ENCODE measurements at places on chromosomes 12 and 14.
A peak's percentile ranks its signal among the peaks of the same experiment; 100 is the strongest.

DNA sequence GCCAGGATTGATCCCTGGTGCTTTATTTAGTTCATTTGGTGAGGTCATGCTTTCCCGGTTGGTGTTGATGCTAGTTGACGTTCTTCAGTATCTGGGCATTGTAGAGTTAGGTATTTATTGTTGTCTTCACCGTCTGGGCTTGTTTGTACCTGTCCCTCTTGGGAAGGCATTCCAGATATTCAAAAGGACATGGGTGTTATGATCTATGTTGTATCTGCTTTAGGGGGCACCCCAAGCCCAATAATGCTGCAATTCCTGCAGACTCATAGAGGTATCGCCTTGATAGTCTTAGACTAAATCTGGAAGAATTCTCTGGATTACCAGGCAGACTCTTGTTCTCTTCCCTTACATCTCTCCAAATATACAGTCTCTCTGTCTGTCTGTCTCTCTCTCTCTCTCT lies 42.1 kb downstream of the AK7 start:
- DNase-seq, result no peak

DNA sequence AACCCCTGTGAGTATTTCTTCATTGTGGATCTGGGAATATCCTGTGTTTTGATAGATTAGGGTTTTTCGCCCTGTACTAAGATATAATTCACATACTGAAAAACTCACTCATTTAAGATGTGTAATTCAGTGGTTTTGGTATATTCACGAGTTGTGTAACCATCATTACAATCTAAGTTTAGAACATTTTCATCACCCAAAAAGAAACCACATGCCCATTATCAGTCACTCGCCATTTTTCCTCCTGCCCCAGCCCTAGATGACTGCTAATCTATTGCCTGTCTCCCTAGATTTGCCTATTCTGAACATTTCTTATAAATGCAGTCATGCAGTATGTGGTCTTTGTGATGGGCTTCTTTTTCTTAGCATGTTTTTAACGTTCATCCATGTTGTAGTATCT lies 67.9 kb upstream of the ATF1 start:
- DNase-seq, result no peak

DNA sequence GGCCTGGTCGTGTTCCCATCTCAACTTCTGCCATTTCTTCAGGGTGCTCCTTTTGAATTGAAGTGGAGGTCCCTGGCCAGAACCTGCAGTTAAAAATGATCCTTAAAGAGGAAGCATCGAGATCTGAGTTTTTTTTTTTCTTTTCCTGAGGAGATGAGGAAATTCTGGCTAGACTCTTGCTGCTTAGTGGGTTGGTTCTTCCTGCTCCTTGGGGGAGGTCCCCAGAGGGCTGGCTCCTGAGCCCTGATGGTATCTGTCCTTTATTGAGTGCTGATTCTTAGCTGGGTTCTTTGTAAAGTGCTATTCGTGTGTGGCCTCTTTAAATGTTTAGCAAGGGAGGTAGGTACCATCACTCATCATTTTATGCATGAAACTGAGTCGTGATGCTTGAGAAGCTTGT lies 11.7 kb downstream of the PELI2 start:
- DNase-seq, result no peak

DNA sequence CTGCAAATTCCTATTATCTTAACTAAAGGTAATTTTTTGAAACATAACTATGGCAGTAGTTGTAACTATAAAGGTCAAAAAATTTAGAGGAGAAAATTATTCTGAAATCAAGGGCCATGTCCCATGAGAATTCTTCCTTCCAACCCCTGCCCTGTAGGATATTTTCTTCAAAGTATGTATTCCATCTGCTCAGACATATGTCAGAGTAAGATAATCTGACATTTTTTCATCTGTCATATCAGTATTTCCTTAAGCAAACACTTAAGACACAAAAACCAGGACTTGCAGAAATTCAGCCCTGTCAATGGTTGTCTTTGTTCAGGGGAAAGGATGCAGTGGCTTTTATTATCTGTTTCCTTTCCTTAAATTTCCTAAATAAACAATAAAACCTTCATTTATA lies 36.3 kb downstream of the ACSS3 start:
- no peak for DNase-seq

GRCh38 chr12:94690198-94690771 lies 39.9 kb upstream of the TMCC3 start:
- DNase-seq, result peak; percentile 17

- DNase-seq, result no peak
Measured at GRCh38 chr12:29694002-29694401, 89.7 kb downstream of the TMTC1 start.

DNA sequence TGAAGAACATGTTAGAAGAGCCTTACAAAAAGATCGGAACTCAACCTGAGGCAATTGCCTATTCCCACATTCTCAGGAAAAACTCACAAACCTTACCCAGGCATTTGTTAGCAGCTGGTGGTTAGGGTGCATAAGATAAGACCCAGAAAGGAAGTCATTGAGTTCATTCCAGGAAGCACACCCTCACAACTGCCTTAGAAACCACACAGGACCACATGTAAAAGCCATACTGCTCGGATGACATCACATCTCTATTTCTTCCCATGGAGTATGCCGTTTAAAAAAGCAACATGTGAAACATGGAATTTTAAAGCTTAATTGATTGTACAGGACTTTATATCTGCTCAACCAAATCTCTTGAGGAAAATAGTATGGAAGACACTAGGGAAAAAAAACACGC lies 411.2 kb downstream of the DAD1 start:
- no peak for DNase-seq

DNA sequence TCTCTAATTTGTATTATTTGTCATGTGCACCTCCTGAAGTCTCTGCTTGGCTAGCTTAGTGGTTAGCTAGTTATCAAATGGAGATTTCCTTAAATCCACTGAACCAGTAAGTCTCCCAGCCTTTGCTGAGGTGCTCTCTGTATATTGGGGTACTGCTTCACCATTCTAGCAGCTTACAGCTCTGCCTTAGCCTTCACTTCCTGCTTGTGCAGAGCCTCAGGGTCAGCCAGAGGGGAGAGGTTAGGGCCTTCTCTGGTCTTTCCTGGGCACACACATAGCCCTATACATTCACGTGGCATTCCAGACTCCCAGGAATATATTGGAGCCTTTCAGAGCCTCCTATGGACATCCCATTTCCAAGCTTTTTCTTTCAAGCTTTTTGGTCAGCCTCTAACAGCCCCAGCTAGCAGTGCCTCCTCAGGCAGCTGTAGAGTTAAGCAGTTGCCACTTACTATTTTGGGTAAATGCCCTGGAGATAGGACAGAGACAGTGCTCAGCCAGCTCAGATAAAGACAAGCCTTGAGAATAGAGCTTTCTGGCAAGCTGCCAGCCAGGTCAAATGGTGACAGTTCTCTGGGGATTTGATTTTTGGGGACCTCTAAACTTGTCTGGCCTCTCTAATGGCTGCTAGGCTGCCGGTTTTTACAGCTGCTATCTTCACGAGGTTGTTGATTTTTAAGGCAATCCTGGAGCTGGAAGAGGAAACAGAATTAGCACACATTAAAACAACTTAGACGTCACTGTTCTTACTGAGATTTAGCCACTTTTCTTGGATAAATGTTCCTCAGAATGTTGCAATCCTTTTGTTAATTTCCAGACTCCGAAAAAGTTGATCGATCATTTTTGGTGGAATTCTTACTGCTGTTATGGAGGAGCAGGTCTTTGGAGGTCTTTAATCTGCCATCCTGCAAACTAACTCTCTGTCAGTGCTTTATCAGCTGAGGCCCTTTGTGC lies 32.9 kb downstream of the FBXW8 start:
- no peak for DNase-seq
